ENCODE measurements at places on chromosomes 2 and 18.

DNA sequence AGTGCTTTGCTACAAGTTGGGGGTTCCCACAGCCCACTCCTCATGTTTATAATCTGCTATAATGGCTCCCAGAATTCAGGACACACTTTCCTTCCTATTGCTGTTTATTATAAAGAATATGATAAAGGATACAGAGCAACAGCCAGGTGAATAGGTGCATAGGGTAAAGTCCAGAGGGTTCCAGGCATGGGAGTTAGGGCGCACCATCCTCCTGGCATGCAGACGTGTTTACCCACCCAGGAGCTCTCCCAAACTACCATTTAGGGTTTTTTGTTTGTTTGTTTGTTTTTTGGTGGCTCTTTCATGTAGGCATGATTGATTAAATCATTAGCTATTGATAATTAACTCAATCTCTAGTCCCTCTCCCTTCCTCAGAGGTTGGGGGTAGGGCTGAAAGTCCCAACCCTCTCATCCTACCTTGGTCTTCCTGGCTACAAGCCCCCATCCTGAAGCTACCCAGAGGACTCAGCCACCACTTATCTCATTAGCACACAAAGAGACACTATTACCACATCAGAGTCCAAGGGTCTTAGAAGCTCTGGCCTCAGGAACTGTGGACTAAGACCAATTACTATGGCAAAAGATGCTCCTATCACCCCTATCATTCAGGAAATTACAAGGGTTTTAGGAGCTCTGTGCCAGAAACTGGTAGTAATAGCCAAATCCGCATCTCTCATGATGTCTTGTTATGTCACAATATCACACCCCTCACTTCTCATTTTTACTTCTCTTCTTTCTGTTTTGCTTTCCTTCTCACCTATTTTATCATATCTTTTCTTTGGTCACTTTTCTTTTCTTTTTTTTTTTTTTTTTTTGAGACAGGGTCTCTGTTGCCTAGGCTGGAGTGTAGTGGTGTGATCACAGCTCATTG is 154.9 kb upstream of the TTC39C start:
- no peak for DNase-seq

GRCh38 chr18:48345596-48345995 is 63.6 kb downstream of the ZBTB7C start:
- DNase-seq: no peak

DNA sequence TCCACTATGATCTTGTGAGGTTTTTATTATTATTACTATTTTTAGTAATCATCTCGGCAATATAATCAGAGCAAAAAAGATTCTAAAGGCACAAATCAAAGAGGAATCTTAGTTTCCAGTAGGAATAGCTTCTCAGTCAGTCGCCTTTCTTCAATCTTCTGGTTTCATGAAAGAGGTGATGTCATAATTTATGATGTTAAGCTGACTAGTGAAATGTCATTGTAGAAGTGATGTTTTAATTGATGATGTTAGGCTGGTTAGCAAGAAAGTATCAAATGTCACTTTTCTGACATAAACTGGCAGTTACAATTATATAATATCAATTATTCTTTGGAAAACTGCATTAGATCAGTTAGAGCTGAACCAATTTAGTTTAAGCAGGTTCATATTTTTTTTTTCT is 476.7 kb upstream of the ETAA1 start:
- no peak for DNase-seq

GRCh38 chr2:173109253-173110188 is 33.9 kb downstream of the MAP3K20 start:
- no peak for DNase-seq

DNA sequence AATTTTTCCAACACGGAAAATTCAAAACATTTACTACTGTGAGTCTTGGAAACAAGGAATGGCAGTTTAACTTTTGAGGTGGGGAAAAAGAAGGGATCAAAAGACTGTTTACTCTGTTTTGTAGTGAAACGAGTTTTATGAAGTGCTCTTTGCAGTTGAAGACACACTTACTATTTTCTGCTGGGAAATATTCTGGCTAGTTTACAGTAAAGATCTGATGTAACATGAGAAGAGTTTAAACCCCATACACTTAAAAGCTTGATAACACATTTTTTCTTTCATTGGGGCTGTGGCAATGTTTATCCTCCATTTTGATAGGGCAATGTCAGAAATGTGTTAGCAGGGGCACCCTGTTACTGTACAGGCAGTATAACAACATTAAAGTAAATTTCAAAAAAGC is 124.9 kb upstream of the SMAD7 start:
- no peak for DNase-seq

GRCh38 chr2:147623328-147623727 is 221.5 kb upstream of the ACVR2A start:
- DNase-seq: no peak

DNA sequence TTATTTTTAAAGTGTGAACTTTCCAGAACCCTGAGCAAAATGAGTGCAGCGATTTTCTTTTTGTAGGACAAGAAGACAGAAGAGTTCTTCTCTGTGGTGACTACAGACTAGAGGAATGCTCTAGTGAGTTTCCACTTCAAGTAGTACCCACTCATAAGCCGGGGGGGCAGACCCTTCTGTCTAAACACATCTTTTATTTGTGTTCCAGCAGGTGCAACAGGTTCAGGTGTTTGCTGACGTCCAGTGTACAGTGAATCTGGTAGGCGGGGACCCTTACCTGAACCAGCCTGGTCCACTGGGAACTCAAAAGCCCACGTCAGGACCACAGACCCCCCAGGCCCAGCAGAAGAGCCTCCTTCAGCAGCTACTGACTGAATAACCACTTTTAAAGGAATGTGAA is 25.2 kb downstream of the PTRHD1 start:
- no peak for DNase-seq

- DNase-seq: no peak
Observed at GRCh38 chr2:36655453-36655852, 41.1 kb upstream of the VIT start.

DNA sequence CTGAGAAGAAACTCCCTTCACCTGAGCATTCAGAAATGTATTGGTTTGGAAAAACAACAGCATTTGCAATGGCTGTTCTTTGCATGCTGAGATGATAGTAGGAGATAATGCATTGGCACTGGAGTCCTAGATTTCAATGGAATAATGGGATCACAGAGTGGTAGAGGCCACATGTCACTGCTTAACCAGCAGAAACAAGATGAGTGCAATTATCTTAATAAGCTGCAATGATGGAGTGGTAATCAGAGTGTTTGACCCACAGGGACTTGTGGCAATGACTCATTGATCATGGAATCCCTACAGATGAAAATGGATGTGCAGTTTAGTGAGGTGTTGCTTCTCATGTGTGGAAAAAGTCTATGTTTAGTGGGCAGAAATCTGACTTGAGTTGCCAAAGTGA is 218.8 kb upstream of the ZEB2 start:
- DNase-seq: no peak

Measured in hippocampal formation (tissue), 2 donors.